ENCODE measurements at places on chromosomes 7 and 10.

DNA sequence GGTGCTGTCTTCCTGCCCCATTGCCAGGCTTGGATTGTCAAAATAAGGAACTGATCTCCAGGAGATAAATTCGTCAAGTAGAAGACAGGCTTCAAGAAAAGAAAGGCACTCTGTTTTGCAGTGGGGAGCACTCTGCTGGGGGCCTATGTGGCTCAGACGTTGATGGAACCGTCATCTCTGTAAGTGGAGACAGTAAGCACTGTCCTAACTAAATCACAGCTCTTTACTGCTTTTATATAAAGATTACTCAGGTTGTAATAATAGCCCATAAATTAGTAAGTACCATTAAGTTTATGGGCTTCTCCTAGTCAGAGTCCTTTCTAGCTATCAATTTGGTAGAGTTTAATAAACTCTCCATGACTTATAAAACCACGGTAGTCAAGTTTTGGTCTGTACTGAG lies 249.9 kb downstream of the FRMD4A start:
- no peak for DNase-seq

- no peak for DNase-seq
Measured at GRCh38 chr10:131159771-131160170, 151.8 kb downstream of the TCERG1L start.

DNA sequence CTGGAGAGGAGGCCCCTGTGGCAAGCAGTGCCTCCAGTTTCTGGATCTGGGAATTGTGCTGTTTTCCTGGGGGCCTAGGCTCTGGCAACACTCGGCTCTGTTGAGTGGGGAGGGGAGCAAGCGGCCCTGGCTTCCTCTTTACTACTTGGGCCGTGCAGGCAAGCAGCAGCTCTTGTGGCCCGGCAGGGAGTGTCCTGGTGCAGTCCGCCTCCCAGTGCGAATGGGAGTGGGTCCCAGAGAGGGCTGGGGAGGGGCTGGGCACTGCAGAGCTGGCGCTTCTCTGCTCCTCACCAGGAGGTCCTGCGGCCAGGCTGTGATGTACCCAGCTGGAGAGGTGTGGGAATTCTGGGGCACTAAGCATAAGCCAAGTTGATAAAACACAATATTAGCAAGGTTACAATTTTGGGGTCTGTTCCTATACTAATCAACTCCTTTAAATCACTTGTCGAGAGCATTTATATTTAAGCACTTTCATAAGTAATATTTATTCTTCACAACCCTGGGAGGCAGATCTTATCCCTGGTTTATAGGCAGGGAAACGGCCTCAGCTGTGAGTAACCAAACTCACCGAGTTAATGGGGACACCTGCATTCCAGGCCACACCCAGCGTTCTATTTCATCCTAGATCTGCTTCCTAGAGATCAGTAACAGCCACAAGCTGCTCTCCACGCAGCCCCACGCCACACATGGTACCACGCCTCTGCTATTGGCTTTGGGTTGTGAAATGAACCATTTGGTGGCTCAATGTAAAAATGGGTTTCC lies 183.4 kb upstream of the PLXNA4 start:
- no peak for DNase-seq

DNA sequence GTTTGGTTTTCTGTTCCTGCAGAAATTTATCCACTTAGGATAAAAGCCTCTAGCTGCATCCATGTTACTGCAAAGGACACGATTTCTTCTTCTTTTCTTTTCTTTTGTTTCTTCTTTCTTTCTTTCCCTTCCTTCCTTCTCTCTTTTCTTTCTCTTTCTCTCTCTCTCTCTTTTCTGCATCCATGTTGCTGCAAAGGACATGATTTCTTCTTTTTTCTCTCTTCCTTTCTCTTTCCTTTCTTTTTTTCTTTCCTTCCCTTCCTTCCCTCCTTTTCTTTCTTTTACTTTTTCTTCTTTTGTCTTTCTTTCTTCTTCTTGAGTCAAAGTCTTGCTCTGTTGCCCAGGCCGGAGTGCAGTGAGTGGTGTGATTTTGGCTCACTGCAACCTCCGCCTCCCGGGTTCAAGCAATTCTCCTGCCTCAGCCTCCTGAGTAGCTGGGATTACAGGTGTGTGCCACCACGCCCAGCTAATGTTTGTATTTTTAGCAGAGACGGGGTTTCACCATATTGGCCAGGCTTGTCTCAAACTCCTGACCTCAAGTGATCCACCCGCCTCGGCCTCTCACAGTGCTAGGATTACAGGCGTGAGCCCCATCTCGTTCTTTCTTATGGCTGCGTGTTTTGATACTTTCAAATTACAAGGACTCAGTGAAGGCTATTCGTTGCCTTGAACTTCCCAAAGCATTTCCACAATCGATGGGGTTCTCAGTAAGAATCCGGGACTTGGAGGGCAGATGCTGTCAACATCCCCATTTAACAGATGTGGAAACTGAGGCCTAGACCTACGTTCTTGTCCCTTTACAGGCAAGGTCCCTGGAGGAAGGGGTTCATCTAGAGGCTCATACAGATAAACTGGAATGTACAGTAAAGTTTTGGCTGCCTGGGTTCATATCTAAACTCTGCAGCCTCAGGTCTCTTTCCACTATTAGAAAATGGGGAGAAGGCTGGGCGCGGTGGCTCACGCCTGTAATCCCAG lies 1.9 kb upstream of the GNB2 start:
- no peak for DNase-seq

GRCh38 chr7:5572439-5572838 lies 148.8 kb upstream of the TNRC18 start:
- DNase-seq, result no peak

- no peak for DNase-seq
Measured at GRCh38 chr10:99330347-99330924, 1.3 kb downstream of the CNNM1 start.

GRCh38 chr10:43039624-43040481 lies 37.0 kb upstream of the RET start:
- DNase-seq, result no peak

DNA sequence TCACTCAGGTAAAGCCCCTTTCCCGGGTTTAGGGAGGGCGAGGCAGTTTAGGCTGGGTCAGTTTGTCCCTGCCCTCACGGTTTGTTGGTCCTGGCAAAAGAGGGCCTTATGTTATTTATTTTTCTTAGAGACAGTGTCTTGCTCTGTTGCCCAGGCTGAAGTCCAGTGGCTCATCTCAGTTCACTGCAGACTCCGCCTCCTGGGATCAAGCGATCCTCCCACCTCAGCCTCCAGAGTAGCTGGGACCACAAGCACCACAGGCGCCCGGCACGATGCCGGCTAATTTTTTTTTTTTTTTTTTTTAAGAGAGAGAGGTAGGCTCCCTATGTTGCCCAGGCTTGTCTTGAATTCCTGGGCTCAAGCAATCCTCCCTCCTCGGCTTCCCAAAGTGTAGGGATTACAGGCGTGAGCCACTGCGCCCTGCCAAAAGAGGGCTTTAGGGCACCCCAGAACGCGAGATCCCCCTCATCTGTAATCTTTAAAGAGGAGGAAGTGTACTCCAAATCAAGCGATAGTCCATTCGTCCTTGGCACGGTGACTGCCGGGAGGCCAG lies 626 bp upstream of the BMS1 start:
- DNase-seq, result no peak

GRCh38 chr7:93175219-93175618 lies 27.0 kb upstream of the SAMD9L start:
- DNase-seq, result no peak

DNA sequence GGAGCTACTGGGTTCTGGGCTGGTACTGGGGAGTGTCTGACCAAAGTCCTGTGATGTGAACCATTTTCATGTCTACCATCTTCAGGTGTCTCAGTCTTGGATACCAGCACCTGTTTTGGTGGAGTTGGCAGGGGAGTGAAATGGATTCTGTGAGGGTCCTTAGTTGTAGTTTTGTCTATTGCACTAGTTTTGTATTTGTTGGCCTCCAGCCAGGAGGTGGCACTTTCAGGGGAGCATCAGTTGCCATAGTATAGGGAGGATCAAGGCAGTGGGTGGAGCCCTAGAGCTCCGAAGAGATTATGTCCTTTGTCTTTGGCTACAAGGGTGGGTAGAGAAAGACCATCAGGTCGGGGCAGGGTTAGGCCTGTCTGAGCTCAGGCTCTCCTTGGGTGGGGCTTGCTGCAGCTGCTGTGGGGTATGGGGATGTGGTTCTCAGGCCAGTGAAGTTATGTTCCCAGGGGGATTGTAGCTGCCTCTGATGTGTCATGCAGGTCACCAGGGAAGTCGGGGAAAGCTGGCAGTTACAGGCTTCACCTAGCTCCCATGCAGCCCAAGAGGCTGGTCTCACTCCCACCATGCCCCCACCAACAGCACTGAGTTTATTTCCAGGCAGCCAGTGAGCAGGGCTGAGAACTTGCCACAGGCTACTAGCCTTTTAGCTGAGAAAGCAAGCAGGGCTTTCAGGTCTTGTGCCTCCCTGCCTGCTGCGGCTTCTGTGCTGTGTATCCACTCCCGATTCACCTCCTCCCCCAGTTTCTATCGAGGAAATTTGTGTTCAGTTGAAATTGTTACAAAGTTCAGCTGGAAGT lies 153.1 kb downstream of the ZNF365 start:
- DNase-seq, result no peak

GRCh38 chr7:73715648-73716317 lies 3.7 kb downstream of the STX1A start:
- DNase-seq, result peak; percentile 96

- DNase-seq, result no peak
Measured at GRCh38 chr7:154259396-154259795, 207.2 kb downstream of the DPP6 start.

- DNase-seq, result peak; percentile 63
Measured at GRCh38 chr7:28955718-28956607, 2.2 kb downstream of the TRIL start.

- no peak for DNase-seq
Measured at GRCh38 chr10:121104476-121105111, 253.4 kb downstream of the WDR11 start.

- peak; percentile 52 for DNase-seq
Measured at GRCh38 chr10:36469585-36469984, 655.8 kb upstream of the ANKRD30A start.

GRCh38 chr10:117441361-117441760 lies 66.1 kb upstream of the PDZD8 start:
- no peak for DNase-seq

- peak; percentile 85 for DNase-seq
Measured at GRCh38 chr7:131188367-131189339, 139.0 kb upstream of the MKLN1 start.

- DNase-seq, result no peak
Measured at GRCh38 chr10:128859738-128860386, 607.2 kb upstream of the MGMT start.

GRCh38 chr10:124722798-124723783 lies 21.1 kb downstream of the FAM53B start:
- no peak for DNase-seq

- DNase-seq, result no peak
Measured at GRCh38 chr7:1673581-1674118, 3.6 kb downstream of the ELFN1 start.

DNA sequence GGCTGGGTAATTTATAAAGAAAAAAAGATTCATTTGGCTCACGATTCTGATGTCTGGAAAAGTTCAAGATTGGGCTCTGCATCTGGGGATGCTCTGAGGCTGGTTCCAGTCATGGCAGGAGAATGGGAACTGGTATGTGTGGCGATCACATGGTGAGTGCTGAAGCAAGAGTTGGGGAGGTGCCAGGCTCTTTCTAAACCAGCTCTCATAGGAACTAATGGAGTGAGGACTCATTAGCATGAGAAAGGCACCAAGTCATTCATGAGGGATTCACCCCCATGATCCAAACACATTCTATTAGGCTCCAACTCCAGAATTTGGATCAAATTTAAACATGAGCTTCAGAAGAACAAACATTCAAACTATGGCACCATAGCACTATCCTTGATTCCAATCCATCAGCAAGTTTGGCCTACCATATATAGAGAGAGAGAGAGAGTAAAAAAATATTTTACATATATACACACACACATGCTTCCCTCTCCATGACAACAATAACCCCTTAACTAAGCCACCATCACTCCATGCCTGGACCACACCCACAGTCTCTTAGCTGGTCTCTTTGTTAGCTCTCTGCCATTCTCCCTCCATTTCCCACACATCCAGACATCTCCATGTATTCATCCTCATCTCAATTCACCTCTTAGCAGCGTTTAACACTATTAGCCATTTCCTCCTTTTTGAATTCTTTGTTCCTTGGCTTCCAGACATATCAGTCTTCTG lies 57.9 kb downstream of the NPY start:
- DNase-seq, result no peak

DNA sequence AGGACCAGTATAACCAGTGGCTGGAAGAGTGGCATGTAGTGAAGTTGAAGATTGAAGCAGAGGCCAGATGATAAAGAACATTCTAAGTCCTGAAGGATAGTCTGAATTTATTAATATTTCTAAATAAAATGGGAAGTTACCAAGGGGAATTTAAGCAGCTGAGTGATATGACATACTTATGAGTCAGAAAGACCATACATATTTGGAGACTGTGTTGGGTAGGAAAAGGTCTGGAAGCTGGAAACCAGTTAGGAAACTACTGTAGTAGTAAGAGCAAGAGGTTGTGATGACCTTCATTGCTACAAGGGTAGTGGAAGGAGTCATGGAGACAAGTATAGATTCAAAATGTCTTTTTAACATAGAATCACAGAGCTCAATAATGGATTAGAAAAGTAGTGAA lies 752.3 kb downstream of the SUGCT start:
- DNase-seq, result peak; percentile 15

DNA sequence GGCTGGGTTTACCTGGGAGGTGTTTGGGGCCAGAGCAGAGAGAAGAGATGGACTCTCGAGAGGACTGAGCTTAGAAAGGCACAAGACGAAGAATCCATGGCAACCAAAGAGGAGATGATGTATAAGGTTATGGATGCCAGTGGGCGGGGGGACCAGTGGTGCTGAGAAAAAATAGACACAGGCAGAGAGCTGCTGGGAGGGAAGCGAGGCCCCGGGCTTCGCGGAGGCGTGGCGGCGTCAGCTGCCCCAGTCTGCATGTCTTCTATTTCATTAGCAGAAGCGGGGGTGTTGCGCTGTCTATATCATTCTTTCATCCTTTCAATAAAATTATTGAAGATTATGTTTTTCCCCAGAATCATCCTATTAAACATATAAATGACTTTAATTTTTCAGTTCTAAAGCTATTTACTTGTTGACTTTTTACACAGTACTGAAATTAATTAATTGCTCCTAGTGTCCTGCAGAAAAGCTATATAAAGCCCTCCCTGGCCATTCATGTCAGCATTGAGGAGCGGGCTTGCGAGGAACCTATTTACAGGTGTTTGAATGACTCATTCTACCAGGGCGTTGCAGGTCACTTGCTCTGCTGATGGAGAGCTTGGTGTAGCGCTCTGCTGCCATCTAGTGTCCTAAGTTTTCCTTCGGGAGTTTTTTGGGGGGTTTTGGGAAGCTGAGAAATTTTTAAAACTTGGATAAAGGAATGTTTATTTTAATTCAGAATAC lies 42.9 kb upstream of the BHLHA15 start:
- peak; percentile 91 for DNase-seq

DNA sequence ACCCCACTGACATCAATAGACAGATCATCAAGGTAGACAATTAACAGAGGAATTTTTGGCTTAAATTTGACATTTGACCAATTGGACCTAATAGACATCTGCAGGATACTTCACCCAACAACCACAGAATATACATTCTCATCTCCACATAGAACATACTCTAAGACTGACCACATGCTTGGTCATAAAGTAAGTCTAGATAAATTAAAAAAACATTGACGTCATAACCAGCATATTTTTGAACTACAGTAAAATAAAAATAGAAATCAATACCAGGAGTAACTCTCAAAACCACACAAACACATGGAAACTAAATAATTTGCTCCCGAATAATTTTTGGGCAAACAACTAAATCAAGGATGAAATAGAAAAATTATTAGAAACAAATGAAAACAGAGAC lies 205.7 kb downstream of the REEP3 start:
- no peak for DNase-seq

- DNase-seq, result no peak
Measured at GRCh38 chr10:101166430-101166829, 35.3 kb downstream of the TLX1 start.

Measured in RWPE1 (cell line).